ENCODE measurements at places on chromosomes 11 and 22.

DNA sequence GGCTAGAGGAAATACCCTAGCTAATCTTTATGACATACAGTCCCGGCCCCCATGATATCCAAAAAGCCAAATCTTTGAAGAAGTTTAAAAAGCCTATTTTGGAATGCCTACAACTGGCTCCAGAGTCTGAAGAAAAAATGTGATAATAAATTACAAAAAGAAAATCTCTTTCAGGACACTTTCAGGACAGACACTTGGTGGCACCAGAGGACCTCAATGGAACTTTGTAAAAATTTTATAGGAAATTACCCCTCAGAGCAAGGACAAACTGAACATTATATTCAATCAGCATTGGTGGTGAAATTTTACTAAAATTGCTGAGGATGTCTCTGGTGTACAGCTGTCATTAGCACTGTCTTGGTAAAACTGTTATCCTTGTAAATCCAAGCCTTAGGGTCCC lies 81.0 kb downstream of the CCDC73 start:
- no peak for DNase-seq

DNA sequence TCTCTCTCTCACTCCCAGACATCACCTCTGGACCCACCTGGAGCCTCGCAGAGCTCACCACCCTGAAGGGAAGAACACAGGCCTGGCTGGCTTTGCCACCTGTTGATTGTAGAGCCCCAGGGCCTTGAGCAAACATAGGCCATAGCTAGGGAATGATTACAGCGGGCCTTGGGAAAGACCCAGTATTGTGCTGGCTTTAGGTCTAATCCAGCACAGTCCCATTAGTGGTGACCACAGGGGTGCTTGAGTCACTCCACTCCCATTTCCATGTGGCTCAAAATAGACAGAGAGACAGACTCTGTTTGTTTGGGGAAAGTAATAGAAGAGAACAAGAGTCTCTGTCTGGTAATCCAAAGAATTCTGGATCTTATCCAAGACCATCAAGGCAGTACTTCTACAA lies 42.7 kb upstream of the FAM181B start:
- DNase-seq: no peak

DNA sequence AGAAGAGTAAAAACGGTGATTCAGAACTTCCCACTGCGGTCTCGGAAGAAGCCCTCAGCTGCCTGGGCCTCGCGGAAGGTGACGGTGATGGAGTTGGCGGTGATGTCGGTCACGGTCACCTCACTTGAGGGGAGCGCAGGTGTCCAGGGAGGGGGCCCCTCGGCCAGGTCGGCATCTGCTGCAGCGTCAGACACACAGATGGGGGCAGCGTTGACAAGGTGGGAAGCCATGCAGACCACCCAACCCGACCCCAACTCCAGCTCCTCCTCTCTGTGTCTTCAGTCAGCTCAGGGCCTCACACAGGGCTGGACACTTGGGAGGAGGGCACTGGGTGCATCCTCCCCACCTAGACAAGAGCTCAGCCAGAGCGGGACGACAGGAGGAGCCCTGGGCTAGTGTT lies 18.6 kb downstream of the CBX7 start:
- DNase-seq: no peak

- DNase-seq: no peak
Observed at GRCh38 chr11:61477727-61478148, 30.8 kb upstream of the LRRC10B start.

- DNase-seq: no peak
Observed at GRCh38 chr11:22169833-22170232, 23.1 kb upstream of the ANO5 start.

- DNase-seq: no peak
Observed at GRCh38 chr22:49668402-49668801, 159.3 kb downstream of the BRD1 start.

DNA sequence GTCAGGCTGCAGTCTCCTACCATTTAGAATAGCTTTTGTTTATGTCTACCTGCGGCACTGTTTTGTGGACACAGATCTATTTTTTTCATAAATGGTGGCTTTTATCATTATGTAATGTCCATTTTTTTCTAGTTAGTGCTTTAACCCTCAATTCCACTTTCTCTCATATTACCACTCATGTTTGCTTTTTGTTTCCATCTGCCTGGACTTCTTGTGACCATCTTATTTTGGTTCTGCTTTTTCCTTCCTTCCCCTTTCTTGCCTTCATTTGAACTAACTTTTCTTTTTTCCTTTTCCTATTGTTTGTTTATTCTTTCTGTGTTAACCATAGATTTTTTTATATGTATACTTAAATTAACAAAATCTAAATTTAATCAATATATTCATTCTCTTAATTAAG lies 98.5 kb upstream of the SLC22A12 start:
- no peak for DNase-seq

GRCh38 chr11:65084598-65085375 lies 765 bp downstream of the ZFPL1 start:
- no peak for DNase-seq

DNA sequence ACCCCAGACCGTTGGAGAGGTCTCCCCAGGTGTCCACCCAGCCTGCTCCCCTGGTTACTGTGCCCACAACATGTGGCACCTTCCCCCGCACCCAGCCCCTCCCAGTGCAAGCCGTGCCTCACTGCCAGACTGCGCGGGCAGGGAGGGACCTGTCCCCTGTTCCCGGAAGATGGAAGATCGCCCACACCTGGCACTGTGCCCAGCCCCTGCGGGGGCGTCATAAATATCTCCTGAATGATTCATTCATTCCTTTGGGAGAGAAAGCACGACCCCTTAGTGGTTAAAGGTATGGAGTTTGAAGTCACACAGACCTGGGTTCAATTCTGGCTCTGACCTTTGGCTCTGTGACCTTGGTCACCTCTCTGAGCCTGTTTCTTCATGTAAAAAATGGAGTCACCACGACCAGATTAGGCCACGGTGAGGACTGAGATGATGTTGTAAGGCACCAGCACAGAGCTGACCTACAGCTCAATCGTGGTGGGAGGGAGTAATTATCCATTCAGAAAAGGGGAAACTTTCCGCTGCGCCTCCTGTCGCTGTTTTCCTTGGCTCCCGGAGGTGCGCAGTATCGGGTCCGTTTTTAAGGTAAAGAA lies 497 bp upstream of the SYT12 start:
- no peak for DNase-seq

DNA sequence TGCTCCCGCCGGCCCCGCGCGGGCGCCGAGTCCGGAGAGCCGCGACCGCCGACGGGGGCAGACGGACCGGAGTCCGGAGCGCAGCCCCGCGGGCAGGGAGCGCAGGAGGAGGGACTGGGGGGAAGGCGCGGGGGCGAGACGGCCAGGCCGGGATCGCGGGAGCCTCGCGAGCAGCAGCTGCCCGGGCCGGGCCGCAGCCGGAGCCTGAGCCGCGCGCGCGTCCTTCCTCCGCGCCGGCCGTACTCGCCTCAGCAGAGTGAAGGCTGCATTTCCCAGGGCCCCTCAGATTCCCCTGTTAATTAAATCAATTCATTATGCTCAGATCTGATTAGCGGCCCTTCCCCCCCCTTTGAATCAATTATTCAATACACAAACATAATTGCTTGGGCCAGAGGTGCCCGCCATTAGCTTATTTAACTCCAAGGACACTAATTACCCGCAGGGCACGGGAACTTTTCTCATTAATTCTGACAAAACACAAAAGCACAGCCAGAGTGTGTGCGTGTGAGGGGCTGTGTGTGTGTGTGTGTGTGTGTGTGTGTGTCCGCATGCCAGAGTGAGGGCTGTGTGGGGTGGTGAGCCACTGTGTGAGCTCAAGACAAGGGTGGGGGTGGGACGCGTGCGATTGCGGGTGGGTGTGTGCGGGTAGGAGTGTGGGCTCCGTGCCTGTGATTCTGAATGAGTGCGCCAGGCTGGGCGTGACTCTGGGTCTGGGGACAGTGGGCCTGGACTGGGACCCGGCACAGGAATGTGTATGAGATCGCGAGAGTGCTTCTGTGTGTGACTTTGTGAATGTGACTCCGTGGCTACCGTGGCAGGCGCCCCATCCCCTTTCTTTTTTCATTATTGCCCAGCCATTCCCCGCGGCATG lies 5.1 kb upstream of the LMO1 start:
- DNase-seq: no peak

GRCh38 chr11:74634537-74634936 lies 42.2 kb downstream of the POLD3 start:
- no peak for DNase-seq

DNA sequence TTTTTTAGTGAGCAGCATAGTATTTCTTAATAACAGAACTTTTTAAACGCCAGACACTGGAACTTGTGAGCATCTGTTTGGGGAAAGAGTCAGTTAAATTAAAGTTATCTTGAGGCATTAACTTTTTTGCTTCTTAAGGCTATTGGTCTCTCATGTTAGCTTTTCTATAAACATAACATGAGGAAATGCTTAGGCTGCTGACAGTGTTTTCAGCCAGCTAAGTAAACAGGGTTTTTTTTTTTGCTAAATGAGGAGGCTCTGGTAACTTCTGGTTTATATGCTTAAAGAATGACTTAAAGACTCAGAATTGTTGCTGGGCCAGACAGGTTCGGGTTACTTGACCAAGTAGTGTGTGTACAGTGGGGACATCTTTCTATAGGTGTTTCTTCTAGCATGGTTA lies 95.8 kb upstream of the ALKBH3 start:
- no peak for DNase-seq

GRCh38 chr22:19810381-19811201 lies 44.1 kb downstream of the GNB1L start:
- DNase-seq: no peak
